ENCODE measurements at places on chromosomes 5 and 9.

- no peak for DNase-seq
These were observed 56.7 kb downstream of the MAPKAP1 start for GRCh38 chr9:125650271-125650737.

GRCh38 chr5:96885518-96886338 is 9.4 kb downstream of the ERAP2 start:
- DNase-seq = peak; percentile 37

DNA sequence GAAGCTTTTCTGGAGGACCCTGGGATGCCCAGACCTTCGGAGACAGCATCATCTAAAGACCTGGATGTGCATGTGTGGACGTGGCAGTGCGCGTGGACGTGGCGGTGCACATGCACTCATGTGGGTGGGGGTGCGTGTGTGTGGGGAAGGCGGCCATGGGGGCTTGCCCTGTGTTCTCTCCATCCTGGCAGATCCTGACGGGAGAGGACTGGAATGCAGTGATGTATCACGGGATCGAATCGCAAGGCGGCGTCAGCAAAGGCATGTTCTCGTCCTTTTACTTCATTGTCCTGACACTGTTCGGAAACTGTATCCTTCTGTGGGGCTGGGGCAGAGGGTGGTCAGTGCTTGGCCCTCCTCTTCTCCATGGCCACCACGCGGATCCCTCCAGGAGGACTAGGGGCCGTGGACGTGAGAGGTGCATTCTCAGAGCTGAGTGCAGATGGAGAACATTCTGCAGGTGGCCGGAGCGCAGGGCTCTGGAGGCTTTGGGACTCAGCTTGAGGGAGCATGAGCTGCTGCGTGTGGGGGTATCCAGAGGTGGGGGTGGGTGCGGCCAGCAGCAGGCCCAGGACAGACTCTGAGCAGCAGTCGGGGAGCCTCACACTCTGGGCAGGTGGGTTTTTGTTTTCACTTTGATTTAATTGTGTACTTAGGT is 129.1 kb downstream of the CACNA1B start:
- no peak for DNase-seq

DNA sequence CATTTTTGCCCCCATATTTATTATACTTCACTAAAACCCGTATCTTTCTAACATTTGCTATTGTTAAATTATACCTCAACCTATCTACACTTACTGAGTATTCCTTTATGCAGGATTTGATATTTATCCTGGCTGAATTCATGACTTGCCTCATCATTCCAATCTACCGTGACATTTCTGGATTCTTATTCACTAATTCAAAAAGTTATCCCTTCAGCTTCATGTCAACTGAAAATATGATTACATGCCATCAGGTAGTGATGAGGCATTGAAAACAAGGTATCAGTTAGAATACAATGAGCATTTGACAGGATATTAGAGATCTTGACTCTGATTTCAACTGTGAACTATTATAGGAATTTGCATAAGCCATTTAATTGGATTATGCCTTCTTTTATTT is 2171.9 kb upstream of the WWC1 start:
- no peak for DNase-seq

DNA sequence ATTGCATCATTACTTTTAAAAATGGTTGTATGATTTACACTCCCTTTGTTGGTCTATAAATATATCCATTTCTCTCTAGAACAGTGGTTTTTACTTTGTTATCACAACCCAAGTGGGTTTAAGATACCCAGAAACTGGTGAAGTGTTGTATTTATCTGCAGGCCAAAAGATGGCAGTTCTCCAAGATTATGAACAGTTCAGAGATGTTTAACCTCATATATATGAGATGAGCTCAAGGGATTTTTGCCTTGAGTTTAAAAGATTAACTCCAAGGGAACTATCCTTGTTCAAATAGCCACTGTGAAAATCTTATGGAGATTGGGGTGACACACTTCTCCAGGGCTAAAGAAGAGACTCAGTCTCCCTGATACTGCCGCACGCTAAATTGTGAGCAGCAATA is 572.6 kb downstream of the TLE4 start:
- DNase-seq = no peak

GRCh38 chr5:1758574-1758973 is 41.1 kb downstream of the MRPL36 start:
- DNase-seq = no peak

DNA sequence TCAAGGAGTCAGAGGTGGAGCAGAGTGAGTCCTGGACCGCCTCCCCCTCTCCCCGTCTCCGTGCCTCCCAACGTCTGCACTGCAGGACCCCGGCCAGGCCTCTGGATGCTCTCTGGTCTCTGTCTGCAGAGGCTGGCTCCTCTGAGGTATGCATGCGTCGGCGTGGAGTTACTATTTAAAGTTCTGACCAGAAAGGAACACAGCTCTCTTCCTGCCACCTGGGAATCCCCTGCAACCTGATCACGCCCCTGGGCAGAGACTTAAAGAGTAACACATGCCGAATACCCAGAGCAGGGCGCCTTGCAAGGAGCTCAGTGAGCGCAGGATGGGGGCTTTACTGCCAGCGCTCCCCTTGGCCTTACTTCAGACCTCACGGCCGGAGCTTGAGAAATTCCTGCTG is 16.0 kb downstream of the ANXA6 start:
- no peak for DNase-seq

DNA sequence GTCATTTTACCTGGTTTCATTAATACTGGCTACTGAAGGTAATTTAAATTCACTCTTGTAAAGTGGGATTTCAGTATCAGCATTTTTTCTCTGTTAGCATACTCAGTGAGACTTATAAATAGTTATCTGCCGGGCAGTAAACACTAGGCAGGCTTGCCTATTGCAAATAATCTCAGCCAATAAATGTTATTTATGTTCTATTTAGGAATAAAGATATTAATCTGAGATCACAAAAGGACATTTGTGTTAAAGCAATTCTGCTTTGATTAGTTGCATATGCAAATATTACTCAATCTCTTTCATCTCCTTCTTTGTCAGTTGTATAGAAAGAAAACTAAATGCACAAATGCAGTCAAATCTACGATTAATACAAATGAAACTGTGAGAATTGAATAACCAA is 827.8 kb downstream of the TLE4 start:
- no peak for DNase-seq

DNA sequence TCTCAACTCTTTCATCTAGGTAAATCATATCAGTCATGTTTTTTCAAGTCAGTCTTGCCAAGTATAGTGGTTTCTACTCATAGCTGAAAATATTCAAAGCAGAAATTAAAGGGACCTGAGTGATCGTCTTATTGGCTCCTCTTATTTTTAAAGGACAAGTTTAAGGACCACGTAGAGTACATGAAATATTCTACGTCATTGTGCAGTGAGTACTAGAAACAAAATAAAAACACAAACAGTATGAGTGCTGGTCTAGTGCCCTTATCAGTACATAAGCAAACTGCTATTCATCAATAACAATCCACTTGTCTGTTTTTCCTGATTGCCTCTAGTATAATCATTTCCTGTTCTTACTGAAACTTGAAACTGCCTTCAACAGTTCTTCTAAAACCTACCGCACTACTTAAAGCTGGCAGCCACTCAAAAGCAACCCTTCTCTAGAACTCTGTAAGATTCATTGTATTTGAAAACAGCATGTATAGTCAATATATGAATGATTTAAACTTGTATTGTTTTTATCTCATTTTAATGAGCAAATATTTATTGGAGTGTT is 853.7 kb downstream of the TAF11L14 start:
- no peak for DNase-seq

GRCh38 chr9:111925017-111925770 is 28.6 kb downstream of the UGCG start:
- DNase-seq = no peak

DNA sequence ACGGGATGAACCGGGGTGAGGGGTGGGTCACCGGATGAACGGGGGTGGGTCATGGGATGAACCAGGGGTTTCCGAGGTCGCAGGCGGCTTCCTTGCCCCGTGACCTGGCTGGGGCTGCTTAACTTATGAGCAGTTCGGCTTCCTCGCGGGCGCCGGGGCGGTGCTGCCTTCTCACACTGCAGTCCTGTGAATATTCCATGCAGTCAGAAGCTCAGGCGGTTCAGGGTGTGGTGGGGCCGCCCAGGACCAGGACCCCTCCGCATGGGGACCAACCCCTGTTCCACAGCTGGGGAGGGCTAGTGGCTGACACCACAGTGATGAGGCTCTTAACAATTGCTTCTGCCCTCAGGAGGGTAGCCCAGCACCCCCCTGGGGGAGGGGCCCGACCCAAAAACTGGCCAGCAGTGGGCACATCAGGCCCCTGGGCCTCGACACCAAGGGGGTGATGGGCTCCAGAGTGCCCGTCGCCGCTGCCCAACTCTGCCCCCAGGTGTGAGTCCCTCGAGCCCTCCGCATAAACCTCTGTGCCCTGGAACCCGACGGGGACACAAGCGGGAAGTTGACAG is 30.9 kb upstream of the SLC9A3 start:
- DNase-seq = no peak

DNA sequence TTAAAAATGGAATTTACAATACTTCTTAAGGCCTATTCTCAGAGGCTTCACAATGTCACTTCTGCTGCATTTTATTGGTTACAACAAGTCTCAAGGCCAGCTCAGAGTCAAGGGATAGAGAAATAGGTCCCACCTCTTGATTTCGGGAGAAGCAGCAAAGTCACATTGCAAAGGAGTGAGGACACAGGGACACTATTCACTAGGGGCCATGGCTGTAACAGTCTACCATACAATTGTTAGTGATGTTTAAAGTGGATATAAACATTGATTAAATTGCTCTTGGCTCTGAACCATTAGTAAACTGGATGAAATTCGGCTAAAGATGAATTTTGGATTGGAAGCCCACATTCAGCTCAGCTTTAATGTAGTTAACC is 21.7 kb upstream of the CMBL start:
- no peak for DNase-seq

- DNase-seq = peak; percentile 16
These were observed 195.8 kb downstream of the ERCC6L2 start for GRCh38 chr9:96071076-96071814.

- DNase-seq = no peak
These were observed 212.0 kb downstream of the BRINP1 start for GRCh38 chr9:119157196-119157595.

DNA sequence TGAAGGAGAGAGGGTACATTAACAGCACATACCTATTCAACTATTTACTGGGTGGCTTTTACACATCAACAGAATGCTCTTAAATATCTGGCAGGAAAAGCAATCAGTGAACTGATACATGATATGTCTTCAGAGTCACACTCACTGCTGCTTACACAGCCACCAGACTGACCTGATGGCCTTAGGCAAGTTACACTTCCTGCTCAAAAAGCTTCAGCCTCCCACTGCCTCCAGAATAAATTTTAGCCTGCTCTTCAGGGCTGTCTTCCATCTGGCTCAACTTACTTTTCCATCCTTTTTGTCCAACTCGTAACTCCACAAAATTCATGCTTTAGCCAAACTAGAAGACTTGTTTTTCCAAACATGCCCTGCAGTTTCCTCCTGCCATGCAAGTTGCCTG is 10.7 kb downstream of the LOX start:
- no peak for DNase-seq

DNA sequence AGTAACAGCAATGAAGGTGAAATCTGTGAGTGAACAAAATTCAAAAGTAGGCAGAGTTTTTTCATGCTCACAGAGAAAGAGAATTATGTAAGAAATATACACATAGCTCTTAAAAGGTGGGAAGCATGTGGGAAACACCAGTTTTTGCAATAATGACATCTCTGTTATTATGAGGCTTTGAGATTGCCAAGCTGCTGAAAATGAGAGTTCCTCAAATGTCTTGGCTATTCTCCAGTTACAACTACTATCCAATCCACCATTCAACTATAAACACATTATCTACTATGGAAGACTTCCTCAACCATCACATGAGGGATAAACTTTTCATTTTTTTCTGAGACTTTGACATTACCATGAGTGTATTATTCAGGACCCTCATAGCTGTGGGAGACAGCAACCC is 420.8 kb upstream of the ACTBL2 start:
- DNase-seq = no peak

DNA sequence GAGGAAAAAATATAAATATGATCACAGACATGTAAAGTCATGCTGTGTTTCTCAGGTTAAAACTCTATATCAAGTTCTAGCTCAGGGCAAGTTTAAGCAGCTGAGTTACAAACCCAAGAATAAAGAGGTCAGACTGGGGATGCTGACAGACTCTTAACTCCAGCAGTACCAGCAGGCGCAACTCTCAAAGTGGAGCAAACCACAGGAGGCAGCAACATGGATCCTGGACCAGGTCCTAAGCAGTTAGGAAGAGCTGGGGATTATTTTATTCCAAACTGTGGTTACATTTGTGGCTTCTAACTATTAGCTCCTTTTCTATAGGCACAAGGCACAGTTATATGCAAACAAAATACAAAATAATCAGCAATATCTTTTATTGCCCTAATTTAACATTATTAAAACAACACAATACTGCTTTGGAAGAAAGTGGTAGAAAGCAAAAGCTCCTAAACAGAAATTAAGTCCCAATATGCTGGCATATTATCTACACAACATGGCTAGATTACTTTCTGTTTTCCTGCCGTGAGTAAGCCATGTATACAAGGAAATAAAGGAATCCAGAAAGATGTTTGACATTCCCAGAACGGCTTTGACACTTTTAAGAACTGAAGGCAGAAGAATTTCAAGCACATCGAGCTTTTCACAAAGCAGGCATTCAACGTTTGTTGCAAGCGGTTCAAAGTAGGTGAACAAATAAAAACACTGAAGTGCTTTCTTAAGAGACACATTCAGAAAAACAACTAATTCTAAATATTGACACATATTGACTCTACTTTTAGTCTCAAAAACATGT is 378.8 kb upstream of the ZNF608 start:
- no peak for DNase-seq

- no peak for DNase-seq
These were observed 37.2 kb downstream of the PDE4D start for GRCh38 chr5:59856358-59856757.

- no peak for DNase-seq
These were observed 419.8 kb downstream of the CETN3 start for GRCh38 chr5:89989776-89990175.

DNA sequence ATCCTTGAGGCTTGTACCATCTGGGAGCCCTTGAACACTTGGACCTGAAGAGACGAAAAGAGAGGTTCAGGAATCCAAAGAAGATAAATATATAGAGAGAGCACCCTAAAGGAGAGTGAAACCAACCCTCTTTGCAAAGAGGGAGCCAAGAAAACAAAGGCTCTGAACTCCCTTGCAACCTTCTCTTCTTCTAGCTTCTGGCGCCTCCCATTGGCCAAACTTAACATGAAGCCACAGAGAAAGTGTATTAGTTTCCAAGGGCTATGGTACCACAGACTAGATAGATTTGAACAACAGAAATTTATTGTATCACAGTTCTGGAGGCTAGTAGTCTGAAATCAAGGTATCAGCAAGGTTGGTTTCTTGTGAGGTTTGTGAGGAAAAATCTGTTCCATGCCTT is 175.1 kb downstream of the HCN1 start:
- DNase-seq = peak; percentile 65

DNA sequence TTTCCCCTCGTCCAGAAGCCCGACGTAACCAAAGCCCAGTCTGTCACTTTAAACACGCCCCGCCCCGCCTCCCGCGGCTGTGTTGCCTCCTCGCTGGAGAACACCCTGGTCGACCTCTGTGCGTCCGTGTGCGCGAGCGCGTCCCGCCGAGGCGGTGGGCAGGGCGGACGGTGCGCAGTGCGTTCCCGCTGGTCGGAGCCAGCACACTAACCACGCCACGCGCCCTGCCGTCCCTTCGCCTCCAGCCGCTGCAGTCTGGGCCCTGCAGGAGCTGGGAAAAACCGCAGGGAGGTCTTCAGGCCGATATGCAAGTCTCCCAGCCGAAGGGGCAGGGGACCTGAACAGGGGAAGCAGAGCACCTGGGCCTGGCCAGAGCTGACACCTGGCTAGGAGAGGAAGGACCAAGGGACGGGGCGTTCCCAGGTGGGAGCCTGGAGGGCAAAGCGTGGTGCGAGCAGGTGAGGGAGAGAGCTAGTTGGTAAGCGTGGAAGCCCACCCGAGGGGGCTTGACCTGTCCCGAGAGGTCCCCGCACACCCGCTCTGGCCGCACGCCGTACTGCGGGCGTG is 1.3 kb upstream of the PHPT1 start:
- peak; percentile 81 for DNase-seq

Measured in ACHN (cell line).